ENCODE measurements at places on chromosomes 16 and 17.

GRCh38 chr17:11300738-11301137 lies 59.7 kb downstream of the SHISA6 start:
- DNase-seq, result no peak

DNA sequence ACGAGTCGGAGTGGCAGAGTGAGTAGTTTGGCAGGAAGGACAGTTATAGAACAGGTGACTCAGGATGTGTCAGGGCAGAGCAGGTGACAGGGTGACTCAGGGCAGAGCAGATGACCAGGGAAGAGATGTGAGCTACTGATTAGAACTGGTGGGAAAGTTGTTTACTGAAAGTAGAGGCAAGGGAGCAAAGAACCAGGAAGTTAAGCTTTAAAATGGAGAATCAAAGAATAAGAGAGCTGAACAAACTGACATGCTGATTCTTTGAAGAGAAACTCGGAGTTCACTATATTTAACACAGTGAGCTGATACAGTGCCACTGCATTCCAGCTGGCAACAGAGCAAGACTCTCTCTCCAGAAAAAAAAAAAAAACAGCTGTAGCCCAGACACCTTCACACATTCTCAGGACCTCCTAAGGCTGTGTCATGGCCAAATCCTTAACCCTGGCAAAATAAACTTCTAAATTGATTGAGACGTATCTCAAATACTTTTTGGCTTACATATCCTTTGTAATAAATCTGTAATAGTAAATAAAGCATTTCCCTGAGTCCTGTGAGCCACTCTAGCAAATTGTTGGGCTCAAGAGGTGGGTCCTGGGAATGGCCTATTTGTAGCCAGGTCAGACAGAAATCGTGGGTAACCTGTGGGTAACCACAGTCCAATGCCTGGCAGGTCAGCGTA lies 12.3 kb upstream of the UBE2I start:
- DNase-seq, result peak; percentile 54

DNA sequence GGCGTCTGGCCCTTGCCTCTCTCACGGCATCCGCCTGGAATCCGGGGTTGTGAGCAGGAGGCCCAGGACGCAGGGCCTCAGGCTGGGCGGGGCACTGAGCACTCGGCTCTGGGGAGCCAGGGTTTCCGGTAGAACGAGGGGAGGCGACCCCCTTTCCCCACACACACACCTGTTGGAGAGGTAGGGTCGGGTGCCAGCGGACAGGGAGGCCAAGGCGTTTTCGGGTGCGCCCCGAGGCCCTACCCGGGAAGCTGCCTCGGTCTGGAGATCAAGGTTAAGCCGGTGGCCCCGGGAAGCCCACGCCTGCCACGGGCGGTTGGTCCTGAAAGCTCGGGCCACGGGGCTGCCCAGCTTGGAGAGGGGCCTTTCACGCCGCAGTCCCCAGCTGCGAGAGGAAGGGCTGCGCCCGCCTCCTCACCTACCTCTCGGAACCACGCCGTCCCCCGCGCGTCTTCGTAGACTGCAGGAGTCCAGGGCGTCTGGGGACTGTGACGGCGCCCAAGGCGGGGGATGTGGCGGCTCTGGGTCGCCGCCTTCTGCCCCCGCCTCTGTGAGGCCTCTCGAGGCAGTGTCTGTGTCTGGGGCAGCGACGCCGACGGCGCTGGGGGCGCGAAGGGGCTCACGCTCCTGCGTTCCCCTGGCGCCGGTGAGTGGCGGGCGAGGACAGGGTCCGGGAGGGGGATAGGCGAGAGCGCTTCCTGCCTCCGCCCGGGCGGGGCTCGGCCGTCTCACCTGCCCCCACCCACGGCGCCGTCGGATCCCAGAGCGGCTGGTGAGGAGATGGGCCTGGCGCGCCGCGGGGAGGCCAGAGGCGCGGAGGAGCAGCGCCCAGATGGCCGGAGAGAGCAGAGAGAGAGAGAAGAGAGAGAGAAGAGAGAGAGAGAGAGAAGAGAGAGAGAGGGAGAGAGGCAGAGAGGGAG lies 20.3 kb upstream of the HOXB9 start:
- DNase-seq, result no peak

- DNase-seq, result no peak
Measured at GRCh38 chr17:77687921-77688320, 270.6 kb upstream of the TNRC6C start.

- no peak for DNase-seq
Measured at GRCh38 chr17:83024218-83024971, 55.0 kb upstream of the METRNL start.

DNA sequence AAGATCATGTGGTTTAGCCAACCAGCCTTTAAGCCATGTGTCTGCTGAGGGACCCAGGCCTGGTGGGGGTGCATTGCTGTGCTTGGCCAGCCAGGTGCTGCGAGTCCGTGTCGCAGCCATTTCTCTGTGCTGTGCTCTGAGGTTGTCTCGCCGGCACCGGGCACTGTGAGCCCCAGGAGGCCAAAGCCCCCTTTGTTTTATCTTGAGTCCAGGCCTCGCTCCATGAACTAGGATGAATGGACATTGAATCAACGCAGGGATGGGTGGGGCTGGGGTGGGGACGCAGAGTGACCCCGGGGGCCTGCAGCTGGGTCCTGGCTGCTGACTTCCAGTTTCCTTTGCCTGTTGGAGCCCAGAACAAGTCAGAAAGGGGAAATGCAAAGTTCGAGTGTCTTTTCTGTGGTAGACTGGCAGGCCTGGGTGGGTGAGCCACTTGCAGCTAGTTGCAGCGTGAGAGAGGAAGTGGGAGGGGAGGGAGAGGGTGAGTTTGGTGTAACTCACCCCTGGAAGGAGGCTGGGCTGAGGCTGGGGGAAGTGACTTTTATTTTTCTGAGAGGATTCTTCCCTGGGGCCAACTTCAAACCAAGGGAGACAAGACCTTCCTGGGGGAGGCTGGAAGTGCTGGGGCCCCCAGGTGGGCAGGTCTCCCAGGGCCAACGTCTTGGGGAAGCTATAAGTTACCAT lies 324.7 kb downstream of the SEC14L1 start:
- DNase-seq, result peak; percentile 64

DNA sequence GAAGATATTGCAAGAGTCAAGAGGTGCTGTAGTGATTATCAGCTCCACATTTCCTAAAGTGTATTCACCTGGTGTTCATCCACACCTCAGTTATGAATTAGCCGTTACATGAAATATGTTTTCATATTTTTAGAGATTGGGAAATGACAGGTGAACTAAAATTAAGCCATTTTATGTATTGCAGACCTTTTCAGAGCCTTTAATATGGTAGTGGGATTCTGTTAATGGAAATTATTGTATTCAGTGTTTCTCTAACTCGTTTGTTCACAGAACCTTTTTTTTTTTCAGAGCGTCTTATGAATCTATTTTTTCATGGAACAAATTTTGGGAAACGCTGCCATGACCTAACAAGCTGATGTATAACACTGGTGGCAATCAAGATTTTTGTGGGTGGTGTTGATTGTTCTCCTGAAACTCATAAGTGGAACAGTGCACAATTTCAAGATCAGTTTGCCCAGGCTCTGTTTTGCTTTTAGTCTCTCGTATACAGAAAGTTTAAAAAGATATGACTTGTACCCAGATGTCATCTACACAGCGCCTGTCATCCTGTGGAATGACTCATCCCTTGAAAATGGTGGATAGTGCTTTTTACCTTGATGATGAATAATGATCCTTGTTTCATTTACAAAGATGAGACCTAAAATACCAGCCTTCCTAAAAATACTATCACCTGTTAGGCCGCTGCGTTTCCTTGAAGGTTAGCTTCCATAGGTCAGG lies 88.8 kb downstream of the ARHGAP44 start:
- no peak for DNase-seq

DNA sequence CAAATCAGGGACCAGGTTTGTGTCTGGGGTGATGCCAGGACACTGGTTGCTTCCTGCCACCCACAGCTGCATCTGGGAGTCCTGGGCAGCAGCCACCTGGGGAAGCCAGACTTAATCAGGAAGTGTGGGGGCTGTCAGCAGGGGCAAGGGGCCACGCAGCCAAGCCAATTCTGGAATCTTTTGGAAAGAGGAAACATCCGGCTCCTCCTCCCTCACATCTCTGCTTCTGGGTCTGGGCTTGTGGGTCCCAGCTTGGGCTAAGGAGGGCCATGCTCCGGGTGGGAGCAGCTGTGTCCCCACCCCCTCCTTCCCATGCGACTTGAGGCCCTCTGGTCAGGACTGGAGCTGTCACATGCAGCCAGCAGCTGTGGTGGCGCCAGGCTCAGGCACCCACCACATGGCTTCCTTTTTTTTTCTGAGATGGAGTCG lies 37.0 kb upstream of the CCDC182 start:
- DNase-seq, result no peak

DNA sequence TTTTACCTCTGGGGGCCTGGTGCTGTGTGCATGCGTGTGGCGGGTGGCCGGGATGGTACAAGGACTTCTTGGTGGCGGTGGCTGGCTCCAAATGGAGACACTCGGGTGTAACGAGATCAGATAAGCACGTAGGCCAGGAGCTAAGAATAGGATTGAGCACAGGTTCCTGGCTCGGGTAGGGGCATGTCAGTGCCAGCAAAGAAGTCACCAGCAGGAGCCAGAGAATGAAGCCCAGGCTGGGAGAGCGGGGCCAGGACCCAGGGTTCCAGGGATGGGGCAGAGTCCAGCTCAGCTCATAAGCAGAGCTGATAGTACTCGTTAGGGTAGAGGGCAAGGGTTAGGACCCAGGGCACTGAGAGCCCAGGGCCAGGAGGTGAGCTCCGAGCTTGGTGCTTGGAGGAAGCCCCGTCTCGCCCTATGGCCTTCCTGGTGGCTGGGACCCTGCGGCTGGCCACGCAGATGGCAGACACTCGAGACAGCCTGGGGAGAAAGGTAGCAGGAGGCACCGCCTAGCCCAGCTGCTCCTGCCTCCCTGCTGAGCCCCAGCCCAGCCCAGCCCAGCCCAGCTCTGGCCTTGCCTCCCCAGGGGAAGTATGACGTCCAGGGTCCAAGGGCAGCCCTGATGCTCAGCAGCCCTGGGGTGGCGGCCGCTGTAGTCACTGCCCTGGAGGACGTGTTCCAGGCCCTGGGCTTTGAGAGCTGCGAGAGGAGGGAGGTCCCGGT lies 8.9 kb downstream of the ZNF213 start:
- no peak for DNase-seq

DNA sequence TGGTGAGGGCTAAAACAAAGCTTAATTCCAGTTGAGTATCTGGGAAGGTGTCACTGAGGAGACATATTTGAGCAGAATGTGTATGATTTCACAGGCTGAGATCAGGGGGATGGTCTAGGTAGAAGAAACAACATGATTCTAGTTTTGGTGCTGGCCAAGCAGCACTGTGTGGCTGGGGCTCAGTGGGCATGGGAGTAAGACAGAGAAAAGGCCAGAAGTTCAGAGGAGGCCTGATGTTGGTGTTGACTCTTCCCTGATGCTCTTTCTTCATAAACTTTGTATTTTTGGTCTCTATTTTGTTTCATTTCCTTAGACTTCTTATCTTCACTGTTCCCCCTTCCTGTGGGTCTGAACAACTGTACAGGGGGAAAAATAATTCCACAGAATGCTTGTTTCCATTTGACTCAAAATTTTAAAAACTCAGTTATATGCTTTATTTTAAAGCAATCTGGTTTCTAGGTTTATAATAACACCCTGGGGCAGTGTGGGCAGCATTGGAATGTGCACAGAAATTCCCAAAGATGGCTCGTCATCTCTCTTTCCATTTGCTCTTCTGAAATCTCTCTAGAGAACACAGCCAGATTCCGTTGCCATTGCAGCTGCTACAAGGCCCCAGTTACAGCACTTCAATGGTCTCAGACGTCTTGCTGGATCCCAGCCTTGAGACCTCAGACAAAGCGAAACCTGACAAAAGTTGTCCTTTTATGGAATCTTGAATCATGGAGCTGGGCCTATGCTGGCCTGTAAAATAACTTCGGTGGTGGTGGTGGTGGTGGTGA lies 68.3 kb downstream of the SNX11 start:
- peak; percentile 62 for DNase-seq

DNA sequence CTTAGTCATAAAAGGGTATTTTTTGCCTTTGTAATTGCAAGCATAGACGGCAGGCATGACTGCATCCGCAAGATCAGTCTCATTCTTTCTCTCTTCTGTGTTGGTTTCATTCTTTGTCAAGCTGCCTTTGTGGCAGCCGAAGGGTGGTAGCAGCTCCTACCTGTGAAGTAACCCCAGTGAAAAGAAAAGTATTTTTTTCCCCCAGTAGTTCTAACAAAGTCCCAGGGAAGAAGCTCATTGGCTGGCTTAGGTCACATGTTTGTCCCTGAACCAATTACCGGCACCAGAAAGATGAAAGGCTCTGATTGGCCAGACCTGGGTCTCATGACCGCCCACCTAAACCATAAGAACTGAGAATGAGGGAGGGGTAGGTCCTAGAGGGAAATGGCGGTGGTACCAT lies 110.7 kb downstream of the RAP1GAP2 start:
- DNase-seq, result no peak

- DNase-seq, result peak; percentile 100
Measured at GRCh38 chr16:51431517-51432241, 280.6 kb upstream of the SALL1 start.

DNA sequence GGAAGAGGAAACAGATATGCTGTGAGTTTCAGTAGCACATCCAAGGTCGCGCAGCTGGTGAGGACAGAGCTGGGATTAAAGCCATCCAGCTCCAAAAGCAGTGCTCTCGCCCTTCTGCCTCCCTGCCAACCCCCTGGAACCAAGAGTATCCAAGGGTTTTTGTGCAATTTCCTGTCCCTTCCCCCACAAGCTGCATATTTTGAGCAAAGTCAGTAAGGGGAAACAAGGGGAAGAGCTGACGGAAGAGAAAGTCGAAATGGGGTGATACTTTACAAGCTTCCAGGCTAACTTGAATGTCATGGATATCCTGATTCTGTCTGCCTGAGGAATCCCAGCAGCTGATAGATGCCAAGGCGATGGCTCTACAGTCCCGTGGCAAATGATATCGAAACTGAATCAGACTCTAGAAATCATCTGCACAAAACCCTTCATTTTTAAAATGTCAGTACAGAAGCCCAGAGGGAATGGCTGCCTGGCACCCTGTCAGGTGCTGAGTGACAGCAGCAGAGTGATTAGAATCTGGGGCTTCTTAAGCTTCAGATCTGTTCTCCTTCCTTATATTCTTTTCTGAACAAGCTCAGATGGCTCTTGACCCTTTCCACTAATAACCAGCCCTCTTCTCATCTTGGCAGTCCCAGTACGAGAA lies 42.9 kb upstream of the TEKT3 start:
- DNase-seq, result no peak

GRCh38 chr17:47057830-47058229 lies 78.8 kb upstream of the RPRML start:
- DNase-seq, result no peak

GRCh38 chr17:29172589-29172988 lies 7.6 kb downstream of the MYO18A start:
- no peak for DNase-seq

- DNase-seq, result peak; percentile 92
Measured at GRCh38 chr17:64622931-64623654, 39.0 kb downstream of the SMURF2 start.

DNA sequence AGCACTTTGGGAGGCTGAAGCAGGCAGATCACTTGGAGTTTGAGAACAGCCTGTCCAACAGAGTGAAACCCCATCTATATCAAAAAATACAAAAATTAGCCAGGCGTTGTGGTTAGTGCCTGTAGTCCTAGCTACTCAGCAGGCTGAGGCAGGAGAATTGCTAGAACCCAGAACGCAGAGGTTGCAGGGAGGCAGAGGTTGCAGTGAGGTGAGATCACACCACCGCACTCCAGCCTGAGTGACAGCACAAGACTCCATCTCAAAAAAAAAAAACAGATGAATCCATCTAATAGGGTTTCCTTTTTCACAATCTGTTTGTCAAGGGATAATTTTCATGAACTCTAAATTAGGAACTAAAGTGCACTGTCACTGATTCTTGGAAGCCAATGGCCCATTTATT lies 99.0 kb downstream of the PARN start:
- DNase-seq, result no peak

- no peak for DNase-seq
Measured at GRCh38 chr17:27322026-27322425, 28.1 kb downstream of the WSB1 start.

GRCh38 chr16:49755313-49755620 lies 100.6 kb downstream of the ZNF423 start:
- DNase-seq, result peak; percentile 59

Data from astrocyte (in vitro differentiated cells and primary cell).